HT-29 (cell line): ENCODE measurements at places on chromosomes 11 and 22. TPM values are rescaled to one million over a fixed set of nuclear protein-coding genes. Genes with fewer than 3 reads are reported as not detected.

DNA sequence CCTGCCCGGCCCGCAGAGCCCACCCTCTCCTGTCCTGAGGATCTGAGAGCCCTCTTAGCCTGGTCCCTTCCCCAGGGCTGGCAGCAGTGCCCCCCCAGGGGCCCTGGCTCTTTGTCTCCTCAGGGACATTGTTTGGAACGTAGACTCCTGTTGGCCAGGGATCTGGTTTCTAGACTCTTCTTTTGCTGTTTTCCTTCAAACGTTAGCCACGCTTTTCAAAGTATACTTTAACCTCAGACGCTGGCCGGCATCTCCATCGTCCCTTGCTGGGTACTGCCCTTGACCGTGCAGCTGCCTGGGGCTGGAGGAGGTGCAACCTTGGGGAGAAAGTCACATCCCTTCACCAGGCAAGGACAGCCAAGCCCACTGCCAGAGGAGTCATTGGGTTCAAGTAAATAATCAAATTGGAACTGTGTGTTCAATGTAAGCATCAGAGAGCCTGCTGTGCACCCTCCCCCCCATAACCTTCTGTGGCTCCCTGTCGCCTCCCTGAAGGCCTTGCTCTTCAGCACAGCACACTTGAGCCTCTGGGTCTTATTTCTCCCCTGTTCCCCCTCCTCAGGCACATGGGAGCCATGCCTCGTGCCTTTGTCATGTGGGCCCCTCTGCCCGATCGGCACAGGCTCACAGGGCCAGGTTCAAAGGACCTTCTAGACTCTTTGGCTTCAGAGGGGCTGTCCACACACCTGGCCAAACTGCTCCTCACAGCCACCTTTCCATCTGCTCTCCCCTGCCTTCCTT is 21.8 kb upstream of the WNT7B start:
- DNase-seq = no peak

- DNase-seq = no peak
These were observed 262.7 kb downstream of the ETS1 start for GRCh38 chr11:128324531-128325141.

DNA sequence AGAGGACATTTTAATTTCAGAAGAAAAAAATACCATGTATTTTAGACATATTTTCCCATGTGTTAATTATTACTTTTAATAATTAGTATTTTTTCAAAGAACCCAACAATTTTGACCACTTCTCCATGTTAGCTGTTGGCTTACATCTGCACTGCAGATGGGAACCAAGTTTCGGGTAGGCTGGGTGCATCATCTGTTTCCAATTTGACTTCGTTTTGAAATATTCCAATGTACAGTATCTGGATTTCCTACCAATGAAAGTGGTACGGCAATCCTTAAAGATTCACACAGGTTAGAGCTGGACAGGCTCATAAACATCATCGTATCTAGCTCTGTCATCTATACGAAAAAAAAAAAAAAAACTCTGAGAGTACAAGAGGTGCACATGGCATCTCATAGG is 670.2 kb downstream of the OPCML start:
- no peak for DNase-seq

- no peak for DNase-seq
These were observed 1.8 kb downstream of the BET1L start for GRCh38 chr11:205221-206001.

DNA sequence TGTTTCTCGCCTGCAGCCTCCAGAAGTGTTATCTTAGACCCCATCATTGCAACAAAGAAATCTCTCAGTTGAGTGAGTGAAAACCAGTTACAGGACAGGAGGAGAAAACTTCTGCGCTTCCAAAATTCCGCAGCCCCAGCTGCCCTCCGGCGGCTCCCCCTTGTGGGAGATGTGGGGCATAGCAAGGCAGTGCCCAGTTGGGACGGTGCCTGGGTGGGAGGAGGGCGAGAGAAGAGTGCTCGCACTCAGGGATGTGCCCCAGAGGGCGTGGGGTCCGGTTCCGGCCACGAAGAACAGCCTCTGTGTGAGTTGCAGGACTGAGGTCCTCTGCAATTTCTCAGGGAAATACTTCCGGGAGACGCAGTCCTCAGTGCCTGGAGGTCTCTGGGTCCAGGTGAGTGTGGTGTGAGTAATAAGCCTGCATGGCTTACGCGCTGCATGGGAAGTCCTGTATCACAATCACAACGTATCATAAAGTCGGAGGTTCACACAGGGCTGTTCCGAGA is 87.0 kb upstream of the BLID start:
- peak; percentile 66 for DNase-seq

DNA sequence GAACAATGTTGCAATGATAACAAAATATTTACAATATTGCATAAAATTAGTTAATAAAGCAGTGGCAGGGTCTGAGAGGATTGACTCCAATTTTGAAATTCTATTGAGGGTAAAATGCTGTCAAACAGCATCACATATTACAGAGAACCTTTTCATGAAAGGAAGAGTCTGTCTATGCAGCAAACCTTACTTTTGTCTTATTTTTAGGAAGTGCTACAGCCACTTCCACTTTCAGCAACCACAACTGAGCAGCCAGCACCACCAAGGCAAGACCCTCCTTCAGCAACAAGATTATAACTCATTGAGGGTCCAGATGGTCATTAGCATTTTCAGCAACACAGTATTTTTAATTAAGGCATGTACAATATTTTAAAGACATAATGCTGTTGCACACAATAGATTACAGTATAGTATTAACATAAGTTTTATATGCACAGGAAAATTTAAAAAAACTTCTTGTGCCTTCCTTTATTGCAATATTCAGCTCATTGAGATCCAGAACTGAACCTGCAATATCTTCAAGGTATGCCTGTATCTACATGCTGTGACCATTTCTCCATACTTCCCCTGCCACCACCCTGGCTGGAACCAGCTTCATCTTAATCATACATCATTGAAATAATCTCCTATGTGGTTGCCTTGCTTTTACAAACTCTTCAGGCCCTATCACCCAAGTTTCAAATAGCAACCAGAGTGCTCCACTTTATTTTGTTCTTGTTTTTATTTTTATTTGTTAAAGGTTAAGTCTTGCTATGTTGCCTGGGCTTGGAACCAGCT is 711.2 kb downstream of the KCNA4 start:
- DNase-seq = no peak

DNA sequence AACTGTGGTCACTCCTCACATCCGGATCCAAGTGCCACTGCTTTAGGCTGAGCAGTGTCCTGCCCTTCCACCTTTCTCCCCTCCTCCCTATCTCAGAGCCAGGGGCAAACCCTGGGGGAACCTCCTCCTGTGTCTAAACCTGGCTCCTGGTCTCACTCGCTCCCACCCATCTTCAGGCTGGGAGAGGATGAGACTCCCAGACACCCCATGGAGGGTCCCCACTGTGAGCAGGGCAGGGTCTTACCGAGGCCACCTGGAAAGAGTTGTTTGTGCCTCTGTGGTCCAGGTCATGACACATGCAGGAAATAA is 93.6 kb downstream of the PDE2A start:
- DNase-seq = no peak

P2RX3 gene
- total RNA-seq = not detected in 2 replicates

- DNase-seq = no peak
These were observed 980.6 kb downstream of the NTM start for GRCh38 chr11:132351050-132351449.
